HL-60 (cell line): ENCODE measurements at places on chromosomes 12 and 14.

GRCh38 chr12:19402211-19402610 lies 37.1 kb upstream of the AEBP2 start:
- no peak for DNase-seq

DNA sequence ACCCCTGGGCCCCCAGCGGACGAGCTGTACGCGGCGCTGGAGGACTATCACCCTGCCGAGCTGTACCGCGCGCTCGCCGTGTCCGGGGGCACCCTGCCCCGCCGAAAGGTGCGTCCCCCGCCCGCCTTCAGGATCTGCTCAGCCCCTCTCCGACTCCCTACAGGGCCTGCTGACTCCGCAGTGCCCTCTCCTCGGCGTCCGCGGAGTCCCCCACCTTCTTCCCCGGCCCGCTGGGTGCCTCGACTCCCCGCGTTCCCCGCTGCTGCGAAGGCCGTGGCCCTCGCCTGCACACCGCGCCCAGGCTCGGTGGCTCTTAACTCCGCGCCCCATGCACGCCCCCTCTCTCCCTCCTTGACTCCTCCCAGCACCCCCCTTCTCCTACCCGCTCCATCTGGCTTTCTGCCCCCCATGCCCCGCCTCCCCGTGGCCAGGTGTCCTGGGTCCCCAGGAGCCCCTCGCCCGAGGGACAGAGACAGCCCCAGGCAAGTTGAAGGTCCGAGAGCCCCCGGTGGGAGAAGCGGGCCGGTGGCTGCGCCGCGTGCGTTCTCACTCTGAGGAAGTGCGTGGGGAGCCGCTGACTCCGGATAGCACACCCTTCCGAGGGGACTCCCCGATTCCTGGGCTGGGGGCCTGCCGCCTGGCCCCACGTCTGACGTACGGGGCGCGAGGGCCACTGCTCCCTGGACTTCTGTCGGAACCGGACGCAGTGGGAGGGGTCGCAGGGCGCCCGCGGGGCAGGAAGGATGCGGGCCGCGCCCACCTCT lies 594 bp downstream of the TAMALIN start:
- DNase-seq = no peak

DNA sequence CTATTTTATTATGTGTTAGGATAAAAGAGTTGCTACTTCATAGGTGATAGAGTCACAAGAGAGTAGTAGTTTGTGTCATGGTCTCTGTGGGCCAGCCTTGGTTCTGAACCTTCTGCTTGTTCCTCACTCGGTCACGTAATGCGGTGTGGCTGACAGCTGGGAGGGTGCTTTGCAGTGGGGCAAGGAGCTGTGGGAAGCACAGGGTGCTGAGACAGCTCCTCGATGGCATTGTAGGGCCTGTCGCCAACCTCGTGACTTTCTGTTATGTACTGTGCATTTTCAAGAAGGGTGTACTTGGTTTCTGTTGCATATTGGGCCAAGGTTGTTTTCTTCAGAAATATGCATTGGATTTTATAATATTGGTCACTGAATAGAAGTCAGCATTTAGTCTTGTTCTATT lies 61.3 kb upstream of the RD3L start:
- no peak for DNase-seq

DNA sequence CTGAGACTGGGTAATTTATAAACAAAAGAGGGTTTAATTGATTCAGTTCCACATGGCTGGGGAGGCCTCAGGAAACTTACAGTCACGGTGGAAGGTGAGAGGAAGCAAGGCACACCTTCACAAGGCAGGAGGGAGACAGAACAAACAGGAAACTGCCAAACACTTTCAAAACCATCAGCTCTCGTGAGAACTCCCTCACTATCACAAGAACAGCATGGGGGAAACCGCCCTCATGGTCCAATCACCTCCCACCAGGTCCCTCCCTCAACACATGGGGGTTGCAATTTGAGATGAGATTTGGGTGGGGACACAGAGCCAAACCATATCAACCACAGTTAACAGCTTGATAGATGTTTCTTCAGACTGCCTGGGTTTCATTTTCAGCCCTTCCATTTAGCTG lies 6.2 kb upstream of the GNPNAT1 start:
- DNase-seq = no peak

DNA sequence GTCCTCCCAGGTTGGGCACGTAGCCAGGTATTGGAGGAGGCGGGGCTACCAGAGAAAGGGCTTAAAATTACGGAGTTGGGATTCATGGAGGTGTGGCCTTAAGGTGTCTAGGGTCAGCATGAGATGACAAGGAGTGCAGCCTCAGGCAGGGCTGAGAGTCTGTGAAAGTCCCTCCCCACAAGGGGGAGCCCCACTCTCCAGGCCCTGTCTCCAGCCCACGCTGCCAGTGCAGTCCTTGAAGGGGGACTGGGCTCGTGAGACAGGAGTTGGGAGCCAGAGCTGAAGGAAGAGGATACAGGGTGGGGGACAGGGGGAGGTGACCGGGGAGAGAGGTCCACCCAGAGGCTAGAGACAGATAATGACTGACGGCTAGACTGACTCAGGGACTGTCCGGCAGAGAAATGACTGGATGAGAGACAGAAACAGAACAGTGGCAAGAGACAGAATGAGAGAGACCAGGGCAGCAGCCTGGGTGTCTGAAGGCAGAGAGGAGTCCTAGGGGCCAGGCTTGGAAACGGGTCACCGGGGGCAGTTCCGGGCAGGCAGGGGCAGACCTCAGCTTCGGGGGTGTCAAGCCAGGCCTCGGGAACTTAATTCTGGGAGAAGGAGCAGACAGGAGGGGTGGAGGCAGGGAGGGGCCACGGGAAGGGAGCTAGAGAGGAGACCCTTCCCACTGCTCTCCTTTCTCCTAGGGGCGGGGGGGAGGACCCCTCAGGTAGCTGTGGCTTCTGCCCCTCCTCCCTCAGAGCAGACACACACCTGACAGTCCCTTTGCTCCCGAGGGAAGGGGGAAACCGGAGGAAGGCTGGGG lies 970 bp downstream of the CDH24 start:
- peak; percentile 80 for DNase-seq

DNA sequence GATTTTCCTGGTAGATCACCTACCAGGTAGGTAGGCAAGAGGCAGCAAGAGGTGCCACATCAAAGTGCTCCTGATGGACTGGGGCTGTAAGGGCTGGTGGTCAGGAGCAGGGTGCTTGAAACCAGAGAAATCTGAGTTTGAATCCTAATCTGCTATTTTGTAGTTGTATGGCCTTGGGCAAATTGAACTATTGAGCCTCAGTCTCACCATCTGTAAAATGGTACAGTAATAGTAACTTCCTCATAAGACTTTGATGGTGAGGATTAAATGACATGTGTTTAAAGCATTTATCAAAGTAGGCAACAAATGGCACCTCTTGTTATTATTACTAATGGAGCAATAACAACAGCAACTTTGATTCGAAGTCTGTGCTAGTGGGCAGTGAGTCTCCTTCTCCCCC lies 32.0 kb downstream of the JDP2 start:
- DNase-seq = no peak

- no peak for DNase-seq
These were observed 19.6 kb upstream of the GALNT8 start for GRCh38 chr12:4700621-4701026.

- DNase-seq = no peak
These were observed 78.2 kb downstream of the GAS2L3 start for GRCh38 chr12:100651694-100652093.

DNA sequence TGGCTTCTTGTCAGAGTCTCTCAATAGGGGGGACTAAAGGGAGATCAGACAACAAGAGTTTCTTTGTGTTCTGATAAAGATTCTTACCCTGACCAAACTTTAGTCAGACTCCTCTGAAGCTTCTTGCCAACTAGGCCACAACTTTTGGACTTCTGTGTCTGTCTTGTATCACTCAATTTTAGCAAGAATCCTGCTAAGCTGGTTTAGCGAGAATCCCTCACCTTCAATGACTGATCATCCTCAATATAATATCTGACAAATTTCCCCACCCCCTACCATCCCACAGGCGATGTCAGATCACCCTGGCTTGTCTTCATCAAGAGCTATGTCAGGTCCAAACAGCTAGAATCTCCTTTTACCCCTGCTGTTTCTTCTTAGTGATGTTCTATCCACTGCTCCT lies 215.2 kb downstream of the RASSF9 start:
- DNase-seq = no peak

DNA sequence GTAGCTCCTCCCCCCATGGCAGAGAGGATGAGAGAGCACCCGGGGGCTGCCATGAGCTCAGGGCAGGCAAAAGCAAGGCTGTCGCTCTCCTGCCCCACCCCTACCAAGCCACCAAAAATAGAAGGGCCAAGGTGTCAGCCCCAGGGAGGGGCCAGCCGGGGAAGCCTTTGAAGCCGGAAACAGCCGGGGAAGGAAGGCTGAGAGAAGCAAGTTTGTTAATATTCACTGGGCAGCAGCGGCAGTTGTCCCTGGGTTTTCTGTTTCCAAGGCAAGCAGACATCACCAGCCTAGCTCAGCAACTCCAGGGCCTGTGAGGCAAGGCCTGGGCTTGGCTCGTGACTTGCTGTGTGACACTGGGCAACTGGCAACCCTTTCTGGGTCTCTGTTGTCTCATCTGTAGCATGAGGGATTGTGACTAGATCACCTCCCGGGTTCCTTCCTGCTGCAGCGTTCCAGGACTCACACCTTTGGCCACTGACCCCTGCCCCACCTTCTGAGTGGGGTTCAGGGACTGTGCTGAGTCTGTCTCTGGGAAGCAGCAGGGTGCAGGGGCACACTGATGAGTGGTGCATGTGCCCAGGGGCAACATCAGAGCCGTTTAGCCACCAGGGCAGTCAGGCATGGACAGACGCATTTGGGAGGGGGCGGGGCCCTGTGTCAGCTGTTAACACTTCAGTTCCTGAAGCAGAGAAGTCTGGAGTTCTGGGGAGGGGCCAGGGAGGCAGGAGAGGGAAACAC lies 24.3 kb downstream of the SYNDIG1L start:
- DNase-seq = no peak

- DNase-seq = no peak
These were observed 918.0 kb downstream of the AACS start for GRCh38 chr12:125983094-125983783.

DNA sequence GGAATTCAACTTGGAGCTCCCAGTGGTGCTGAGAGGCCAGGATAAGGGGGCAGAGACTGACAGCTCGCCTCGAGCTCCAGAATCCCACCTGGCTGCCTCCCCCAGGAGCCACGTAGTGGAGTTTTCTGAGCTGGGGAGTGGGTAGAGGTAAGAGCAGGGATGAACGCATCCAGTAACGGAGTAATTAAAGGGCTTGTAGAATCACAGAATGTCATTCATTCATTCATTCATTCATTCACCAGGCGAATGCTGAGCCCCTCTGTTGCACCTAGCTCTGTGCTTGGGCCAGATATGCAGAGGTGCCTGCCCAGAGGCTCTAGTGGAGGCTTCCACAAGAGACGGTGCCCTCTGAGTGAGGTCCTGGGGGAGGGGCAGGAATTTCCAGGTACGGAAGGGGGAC lies 8.1 kb downstream of the FAM181A start:
- no peak for DNase-seq
